ENCODE measurements at places on chromosomes 7 and 10. TPM values are rescaled to one million over a fixed set of nuclear protein-coding genes. Genes with fewer than 3 reads are reported as not detected.

DNA sequence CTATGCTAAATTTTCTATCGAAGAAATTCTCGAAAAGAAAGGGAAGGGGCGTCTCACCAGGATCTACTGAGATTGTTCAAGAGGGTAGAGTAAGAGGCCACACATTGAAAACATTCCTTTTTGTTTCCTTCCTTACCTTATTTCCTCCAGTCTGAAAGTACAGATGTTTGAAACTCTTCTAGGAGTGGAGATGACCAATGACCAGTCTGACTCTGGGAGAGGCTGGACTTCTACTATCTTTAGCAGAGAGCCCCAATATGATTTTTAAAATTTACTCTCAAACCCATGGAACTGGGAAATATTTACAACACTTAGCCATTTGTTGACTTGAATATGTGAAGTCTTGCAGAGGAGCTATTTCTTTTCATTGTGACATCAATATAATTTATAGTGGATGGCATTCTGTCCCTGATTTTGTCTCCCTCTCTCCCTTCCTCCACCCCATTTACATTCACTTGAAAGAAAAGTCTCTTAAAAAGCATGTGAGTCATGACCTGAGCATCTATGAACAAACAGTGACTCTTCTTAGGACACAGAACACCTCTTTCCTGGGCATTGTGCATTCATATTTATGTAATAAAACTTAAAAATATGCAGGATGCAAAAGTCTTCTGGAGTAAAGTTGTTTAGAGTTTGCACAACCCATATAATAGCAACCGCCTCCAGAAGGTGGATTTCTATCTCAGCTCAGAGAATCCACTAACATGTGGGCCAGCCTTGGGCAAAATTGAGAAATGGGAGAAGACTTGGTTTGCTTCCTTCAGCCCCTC, 31.2 kb upstream of the BMPER start:
- peak; percentile 88 for DNase-seq

GRCh38 chr10:46317370-46317769, 30.6 kb downstream of the ANTXRL start:
- no peak for DNase-seq

Gene NODAL
- total RNA-seq: not detected

- no peak for DNase-seq
Observed at GRCh38 chr10:20674926-20675325, 222.2 kb downstream of the NEBL start.

Gene ANXA8L1
- not detected for total RNA-seq

DNA sequence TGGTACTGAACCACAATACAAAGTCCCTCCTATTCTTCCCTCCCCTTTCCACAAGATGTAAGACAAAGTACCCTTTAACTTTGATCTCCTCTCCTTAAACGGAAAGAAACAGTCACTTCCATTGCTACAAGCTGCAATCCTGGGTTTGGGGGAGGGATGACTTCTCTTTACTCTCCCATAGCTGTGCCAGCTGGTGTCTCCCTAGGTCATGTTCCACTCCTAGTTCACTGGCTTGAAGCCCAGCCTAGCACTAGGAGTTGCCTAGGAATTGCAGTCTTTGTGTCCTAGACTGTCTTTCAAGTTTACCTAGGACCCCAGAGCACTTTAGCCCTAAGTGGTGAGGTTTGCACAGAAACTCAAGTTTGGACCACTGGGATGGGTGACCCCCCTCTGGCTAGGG, 311.1 kb downstream of the HPSE2 start:
- no peak for DNase-seq

Gene PDE1C
- 14.1 TPM for total RNA-seq

Gene ARL4A
- total RNA-seq: 25.1 TPM

All from PC-3 (cell line).